Activated T-cell treated with anti-CD3 and anti-CD28 coated beads for 4 hours (primary cell): ENCODE measurements at places on chromosomes 2 and 18.

DNA sequence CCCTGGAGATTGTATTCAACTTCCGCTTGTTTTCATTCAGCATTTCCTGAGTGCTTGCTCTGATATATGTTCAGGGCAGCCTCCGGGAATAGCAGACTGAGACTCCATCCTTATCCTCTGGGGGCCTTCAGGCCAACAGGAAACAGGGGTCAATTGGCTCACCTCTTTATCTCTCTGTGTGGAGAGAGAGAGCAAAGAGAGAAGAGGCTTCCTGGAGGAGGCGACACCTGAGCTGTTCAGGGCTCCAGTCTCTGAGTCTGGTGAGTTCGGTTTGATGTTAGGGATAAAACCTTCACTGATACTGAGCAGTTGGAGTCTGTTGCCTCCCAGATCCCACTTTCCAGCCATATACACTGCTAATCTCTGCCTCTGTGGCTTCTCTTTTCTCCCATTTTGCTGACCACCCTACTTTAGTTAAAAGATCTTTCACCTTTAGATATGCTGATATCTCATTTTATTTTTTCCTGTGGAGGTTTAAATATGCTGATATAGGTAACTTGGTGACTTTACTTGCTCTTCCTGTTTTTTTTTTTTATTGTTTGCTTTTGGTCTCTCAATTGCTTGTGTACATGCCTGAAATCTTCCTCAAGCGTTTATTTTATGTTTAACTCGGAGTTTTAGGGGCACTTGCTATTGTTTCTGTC, 56.9 kb downstream of the KCNS3 start:
- no peak for DNase-seq

DNA sequence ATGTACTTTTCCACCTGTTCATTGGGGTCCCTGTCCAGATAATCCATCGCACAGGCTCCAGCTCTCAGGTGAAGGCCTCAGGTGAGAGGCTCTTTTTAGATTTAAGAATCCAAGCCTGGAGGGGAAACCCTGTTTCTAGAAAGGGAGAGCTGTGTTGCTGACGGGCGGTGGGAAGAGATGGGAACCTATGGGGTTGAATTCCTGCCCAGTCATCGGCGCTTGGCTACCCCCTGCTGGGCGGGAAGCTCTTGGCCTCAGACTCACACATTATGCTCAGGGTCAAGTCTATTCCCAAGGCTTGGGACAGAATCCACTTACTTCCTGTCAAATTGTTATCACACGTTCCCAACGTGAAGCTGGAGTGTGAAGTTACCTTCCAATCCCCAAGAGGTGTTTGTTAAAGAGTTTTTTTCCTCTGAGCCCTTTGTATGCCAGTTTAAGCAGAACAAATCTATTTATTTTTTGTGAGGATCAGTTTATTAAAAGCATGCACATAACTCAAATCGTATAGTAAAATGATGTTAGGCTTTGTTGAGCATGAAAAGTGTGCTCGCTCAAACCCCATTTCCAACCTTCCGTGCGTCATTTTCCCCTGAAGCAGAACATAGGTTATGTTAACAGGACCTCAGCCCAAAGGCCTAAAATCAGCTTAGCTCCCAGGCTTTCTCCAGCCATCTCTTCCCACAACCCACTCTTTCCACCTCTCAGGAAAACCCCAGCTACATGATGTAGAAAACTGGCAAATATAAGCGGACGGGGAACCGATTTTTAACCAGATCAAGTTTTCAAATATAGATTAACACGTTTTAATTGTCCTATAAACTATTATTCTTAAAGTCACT, 181.7 kb upstream of the ETAA1 start:
- DNase-seq, result no peak

DNA sequence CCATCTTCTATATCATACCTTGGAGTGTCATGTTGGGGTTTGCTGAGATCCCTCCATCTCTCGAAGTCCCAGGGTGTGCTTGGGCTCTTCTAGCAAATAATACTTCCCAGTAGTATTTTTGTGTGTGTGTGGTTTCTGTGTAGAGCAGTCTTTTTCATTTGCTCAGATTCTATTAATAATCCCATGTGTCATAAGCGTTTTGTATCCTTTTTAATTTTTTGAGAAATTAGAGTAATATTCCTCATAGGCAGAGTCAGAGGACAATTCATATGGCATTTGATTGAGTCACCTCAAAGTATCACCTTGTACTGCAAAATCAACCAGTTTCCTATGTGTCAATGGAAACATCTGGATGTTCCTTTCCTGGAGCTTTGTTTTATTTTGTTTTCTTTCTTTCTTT, 37.4 kb upstream of the PPP1R1C start:
- DNase-seq, result no peak

GRCh38 chr2:51484605-51485004, 452.7 kb upstream of the NRXN1 start:
- DNase-seq, result no peak

GRCh38 chr2:128325611-128326181, 7.0 kb upstream of the HS6ST1 start:
- DNase-seq, result no peak

- no peak for DNase-seq
These were observed 45.9 kb downstream of the MARCO start for GRCh38 chr2:118987886-118988285.

DNA sequence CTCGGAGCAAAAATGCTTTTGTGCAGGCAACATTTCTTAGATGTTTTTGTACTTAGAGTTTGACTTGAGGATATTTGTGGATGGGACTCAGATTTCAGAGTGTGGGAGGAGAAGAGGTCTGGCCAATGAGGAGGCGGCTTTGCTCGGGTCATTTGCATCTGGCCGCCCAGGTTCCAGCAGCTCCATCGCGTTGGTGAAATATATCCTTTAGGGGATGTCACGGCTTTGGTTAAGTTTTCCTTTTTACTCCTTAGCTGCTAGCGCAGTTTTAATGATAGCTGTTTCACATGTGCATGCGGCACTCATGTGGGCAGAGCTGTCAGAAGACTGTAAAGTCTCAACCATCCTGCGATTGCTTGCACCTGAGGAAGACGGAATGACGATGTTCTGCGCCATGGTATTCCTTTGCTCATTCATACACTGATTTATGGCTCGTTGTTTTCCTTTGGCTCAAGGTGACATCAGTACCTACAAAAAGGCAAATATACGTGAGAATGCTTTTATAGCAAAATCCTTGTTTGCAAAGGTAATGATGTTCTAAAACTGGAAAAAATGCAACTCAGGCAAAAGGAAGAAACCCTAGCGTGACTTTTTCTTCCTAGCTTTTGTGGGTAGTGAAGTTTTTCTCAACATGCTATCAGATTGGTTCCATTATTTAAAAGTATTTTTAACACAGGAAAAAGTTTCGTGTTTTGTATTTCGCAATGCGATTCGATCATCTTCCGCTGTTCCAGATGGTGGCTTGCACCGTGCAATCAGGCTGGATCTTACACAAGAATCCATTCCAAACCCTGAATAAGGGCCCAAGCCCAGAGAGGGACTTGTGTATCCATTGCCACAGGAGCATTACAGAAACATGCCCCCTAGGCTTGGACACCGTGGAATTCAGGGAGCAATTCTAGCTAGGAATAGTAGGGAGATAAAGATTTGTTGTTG, 70.5 kb upstream of the ZNF516 start:
- DNase-seq, result no peak

GRCh38 chr2:150464986-150465385, 22.5 kb downstream of the RND3 start:
- DNase-seq, result no peak

DNA sequence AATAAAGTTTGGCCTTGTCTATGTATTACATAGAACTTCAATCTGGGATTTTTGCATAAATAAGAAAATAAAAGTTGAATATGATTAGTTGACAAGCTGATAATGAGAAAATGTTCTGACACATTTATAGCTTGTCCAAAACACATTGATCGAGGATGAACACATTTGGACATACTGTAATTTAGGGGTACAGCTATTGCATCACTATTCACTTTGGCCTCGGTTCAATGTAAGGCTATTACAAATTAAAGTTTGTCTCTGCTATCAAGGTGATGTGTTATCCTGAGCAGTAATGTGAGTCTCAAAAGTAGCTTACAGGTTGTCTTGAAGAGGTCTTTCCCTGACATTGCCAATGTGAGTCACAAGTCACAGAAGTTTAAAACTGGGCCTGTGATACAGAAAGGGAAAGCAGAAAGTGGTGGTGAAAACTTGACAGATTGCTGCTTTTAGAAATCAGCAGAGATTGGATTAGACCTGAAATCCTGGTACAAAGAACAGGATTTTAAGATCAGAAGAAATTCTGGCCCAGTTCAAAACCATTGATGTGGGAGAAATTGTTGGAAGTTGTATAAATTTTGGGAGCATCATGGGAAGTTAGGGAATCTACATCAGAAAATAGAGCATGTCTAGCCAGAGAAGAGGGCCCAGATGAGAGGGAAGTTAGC, 674.1 kb downstream of the NYAP2 start:
- DNase-seq, result no peak

- no peak for DNase-seq
These were observed 156.7 kb downstream of the EVA1A start for GRCh38 chr2:75403991-75404428.

DNA sequence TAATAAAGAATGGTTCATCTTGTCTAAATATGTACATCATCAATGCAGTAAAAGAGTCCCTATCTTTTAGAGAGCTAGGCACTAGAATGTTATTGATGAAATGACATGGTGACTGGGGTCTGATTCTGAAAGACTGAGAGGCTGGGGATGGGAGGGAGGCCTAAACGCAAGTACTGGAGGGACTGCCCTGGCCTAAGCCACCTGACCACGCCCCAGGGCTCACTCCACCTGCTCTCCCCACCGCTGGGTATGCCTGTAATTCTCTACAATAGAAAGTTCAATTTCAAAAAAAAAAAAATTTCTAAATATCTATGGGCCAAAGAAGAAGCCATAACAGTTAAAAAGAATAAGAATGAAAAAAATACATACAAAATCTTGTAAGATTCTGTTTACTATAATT, 194.0 kb downstream of the HDAC4 start:
- no peak for DNase-seq

GRCh38 chr2:188919824-188920223, 54.3 kb upstream of the COL3A1 start:
- DNase-seq, result no peak

- no peak for DNase-seq
These were observed 30.6 kb downstream of the KLHL41 start for GRCh38 chr2:169540146-169540545.

- no peak for DNase-seq
These were observed 124.8 kb downstream of the PHLPP1 start for GRCh38 chr18:62839874-62840713.

- DNase-seq, result no peak
These were observed 620 bp upstream of the RPL37A start for GRCh38 chr2:216498070-216498378.

DNA sequence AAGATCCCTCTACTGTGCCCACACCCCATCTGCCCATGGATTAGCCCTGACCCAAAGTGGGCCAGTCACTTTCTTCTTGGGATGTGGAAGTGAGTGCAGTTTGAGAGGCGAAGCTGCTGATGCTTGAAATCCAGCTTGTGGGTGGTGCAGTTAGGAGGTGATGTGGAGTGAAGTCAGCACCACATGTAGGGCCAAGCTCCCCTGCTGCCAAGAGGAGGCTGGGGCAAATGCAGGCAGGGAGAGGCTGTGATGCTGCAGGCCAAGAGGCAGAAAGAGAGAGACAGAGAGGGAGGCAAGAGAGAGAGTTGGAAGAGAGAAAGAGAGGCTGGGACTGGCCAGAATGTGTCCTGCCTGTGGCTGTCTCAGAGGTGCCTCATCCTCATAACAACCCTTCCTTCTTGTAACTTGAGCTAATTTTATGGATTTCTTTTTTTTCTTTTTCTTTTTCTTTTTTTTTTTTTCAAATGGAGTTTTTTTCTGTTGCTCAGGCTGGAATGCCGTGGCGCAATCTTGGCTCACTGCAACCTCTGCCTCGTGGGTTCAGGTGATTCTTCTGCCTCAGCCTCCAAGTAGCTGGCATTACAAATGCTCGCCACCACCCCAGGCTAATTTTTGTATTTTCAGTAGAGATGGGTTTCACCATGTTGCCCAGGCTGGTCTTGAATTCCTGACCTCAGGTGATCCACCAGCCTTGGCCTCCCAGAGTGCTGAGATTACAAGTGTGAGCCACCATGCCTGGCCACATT, 35.3 kb upstream of the CAB39 start:
- no peak for DNase-seq

DNA sequence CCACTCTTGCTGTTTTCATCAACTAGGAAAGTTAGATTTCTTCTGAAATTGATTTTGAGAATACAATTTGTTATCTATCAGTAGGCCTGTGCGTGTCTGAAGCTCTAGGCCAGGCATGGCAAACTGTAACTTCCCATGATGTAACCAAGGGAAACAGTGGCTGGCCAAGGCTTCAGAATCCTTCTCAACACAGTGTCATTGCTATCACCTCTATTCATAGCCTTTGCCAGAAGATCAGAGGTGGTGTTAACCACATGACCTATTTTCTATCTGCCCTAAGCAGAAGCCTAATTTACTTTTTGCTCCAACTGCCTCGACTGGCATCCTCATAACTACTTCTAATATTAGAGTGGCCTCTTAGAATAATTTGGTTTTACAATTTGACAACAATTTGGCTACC, 2.5 kb downstream of the ITGB6 start:
- DNase-seq, result no peak

GRCh38 chr2:240388471-240389301, 46.8 kb upstream of the GPC1 start:
- no peak for DNase-seq

DNA sequence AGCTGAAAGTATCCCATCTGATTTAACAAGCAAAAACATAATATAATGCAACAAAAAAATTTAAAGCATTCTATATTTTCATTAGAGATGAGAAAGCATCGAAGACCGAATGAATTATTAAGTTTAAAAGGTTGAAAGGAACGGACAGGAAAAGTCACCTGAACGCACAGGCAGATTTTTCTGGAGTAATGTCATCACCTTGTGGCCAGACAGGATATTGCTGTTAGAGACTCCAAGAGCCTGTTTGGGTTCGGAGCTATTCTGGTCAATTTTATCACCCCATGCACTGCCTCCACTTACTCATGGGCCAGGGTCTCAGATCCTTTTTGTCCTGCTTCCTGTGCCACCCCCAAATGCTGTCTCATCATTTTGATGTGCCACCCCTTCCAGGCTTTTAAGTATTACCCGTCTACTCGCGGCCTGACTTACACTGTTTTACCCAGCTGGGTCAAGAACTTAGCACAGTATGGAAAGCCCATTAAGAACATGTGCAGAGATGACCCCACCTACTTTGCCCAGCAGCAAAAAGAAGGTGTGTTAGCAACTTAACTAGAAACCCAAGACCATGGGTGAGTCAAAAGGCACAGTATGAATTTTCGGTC, 27.3 kb downstream of the GKN2 start:
- DNase-seq, result peak; percentile 52
